ENCODE measurements at places on chromosomes 11 and 22. TPM values are rescaled to one million over a fixed set of nuclear protein-coding genes. Genes with fewer than 3 reads are reported as not detected.

The MS4A12 gene
- not detected for total RNA-seq

The MYBPC3 gene
- total RNA-seq = not detected

DNA sequence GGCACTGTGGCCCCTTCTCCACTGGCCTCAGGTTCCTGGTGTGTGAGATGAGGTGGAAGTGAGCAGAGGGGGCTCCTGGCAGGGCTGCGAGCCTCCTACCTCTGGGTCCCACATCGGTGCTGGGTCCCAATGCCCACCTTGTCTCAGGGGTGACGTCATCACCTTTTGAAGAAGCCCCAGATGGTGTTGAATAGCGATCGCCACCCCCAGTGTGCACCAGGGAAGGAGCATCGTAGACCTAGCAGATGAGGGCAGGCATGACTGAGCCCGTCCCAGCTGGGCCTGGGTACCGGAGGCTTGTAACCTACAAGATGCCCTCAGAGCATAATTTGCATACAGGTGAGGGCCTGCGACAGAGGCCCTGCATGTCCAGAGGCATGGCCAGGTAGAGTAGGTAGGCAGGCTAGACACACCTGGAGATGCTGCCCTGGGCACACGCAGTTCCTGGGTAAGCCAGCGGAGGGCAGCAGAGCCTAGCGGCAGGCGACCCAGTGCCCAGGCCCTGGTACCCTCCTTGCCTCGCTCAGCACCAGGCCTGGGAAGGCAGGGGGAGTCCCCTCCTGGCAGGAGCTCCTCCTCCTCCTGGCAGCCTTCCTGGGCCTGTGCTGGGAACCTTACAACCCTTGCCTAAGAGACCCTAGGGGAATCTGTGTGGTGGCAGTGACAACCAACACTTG, 52.5 kb downstream of the TPCN2 start:
- no peaks in the 10 kb centered on the region for H3K36me3 ChIP-seq
- no peaks in the 10 kb centered on the region for H3K27me3 ChIP-seq
- no peak overlapping the region for H3K27ac ChIP-seq
- no peak overlapping the region for H3K4me3 ChIP-seq

DNA sequence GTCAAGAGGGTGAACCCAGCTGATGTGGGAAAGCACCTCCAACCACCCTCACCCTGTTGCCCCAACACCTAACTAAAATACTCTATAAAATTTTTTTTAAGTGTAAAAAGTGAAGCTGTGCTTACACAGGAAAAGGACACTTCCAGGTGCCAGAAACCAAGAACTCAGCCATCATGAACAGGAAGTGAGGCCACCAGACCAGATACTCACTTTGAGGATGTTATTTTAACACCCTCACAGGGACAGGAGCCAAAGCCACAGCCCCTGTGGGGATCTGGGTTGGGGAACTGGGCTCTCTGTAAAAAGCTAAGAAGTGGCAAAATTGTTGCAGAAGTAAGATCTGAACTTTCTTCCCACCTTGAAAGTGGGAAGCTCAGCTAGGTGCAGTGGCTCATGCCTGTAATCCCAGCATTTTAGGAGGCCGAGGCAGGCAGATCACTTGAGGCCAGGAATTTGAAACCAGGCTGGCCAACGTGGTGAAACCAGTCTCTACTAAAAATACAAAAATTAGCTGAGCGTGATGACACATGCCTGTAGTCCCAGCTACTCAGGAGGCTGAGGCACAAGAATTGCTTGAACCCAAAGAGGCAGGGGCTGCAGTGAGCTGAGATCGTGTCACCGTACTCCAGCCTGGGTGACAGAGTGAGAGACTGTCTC, 3.8 kb downstream of the RSPH14 start:
- peak overlapping the region; percentile 45 for H3K4me3 ChIP-seq
- no peaks in the 10 kb centered on the region for H3K27me3 ChIP-seq

GRCh38 chr11:118984825-118985224, 13.1 kb upstream of the CENATAC start:
- H3K27ac ChIP-seq = no peak overlapping the region
- no peaks in the 10 kb centered on the region for H3K27me3 ChIP-seq
- DNase-seq = no peak
- H3K4me3 ChIP-seq = no peak overlapping the region

Measured in activated CD4-positive, alpha-beta T cell treated with anti-CD3 and anti-CD28 coated beads, Interleukin-2, amount 10 ng/mL, durations not matched to agents 24 days and 14 days (primary cell).